Endodermal cell (in vitro differentiated cells): ENCODE measurements at places on chromosomes 7 and 10. TPM values are rescaled to one million over a fixed set of nuclear protein-coding genes. Genes with fewer than 3 reads are reported as not detected.

DNA sequence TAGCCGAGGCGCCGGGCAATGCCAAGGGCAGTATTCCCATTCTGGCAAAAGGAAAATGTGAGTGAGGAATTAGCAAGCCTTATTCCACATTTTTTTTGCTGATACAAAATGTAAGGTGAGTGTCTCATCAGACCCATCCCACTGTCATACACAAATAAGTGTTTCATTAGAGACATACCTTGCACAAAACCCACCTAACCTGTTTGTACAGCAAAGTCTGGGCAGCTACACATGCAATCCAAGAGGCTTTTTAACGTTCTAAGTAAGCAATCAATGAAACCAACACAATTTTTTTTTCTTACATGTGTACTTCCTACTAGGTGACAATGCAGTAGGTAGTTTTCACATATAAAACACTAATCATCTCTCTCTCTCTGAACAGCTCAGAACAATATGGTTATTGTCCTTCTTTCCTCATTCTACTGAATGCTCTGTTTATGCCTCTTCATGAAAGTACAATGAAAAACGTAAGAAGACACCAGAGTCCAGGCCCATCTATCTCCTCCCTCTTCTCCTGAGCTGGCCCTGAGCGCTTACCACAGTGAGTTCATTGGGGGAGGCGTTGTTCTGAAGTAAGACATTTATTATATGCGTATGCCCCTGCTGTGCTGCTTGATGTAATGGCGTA lies 217.2 kb downstream of the ANK3 start:
- DNase-seq = no peak

DNA sequence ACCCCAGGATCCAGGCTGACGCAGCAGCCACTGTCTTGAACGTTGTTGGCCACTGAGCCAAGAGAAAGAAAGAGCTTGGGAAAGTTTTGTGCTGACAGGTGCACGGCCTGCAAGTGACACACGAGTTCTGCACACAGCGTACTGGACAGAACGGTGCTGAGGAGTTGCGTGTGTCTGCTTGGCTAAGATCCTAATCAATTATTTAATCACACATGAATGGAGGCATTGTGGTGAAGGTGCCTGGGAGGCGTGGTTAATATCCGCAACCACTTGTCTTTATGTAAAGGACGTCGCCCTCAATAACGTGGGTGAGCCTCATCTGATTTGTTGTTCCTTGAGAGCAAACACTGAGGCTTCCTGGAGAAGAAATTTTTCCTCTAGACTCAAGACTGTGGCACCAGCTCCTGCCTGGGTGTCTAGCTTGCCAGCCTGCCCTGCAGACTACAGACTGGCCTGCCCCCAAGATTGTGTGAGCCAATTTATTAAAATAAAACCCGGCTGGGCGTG lies 16.6 kb upstream of the GNA12 start:
- DNase-seq = no peak

- DNase-seq = no peak
These were observed 566.9 kb downstream of the PTPRN2 start for GRCh38 chr7:158020706-158021095.

DNA sequence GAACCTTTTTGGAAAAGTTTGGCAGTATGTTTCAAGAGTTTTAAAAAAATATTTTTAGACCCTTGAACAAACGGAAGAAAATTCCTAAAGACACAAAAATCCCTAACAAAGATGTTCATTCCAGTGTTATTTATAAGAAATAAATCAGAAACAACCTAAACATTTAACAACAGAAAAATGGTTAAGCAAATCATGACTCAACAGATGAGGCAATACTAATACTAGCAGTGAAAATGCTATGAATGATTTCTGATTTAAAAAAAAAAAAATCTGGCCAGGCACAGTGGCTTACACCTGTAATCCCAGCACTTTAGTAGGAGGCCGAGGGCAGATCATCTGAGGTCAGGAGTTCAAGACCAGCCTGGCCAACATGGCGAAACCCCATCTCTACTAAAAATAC lies 61.0 kb downstream of the ARHGAP12 start:
- DNase-seq = no peak

Gene NUPR2
- total RNA-seq = not detected in 2 replicates

Gene PGAM2
- 0.66 and 1.2 TPM in 2 replicates for total RNA-seq
